Suppressor macrophage (primary cell): ENCODE measurements at places on chromosomes 16 and 17.
A peak's percentile ranks its signal among the peaks of the same experiment; 100 is the strongest.

- DNase-seq: no peak
Measured at GRCh38 chr16:3281222-3281820, 2.0 kb upstream of the ZNF263 start.

DNA sequence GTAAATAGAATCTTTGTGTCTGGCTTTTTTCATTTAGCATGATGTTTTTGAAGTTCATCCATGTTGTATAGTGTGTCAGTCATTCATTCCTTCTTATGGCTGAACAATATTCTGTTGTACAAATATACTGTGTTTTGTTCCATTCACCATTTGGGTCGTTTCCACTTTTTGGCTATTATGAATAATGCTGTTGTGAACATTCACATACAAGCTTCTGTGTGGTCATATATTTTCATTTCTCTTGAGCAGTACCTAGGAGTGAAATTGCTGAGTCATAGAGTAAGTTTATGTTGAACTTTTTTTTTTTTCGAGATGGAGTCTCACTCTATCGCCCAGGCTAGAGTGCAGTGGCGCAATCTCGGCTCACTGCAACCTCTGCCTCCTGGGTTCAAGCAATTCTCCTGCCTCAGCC, 32.3 kb upstream of the TAOK1 start:
- DNase-seq: no peak

- DNase-seq: no peak
Measured at GRCh38 chr17:17108451-17109049, 66.3 kb downstream of the MPRIP start.

DNA sequence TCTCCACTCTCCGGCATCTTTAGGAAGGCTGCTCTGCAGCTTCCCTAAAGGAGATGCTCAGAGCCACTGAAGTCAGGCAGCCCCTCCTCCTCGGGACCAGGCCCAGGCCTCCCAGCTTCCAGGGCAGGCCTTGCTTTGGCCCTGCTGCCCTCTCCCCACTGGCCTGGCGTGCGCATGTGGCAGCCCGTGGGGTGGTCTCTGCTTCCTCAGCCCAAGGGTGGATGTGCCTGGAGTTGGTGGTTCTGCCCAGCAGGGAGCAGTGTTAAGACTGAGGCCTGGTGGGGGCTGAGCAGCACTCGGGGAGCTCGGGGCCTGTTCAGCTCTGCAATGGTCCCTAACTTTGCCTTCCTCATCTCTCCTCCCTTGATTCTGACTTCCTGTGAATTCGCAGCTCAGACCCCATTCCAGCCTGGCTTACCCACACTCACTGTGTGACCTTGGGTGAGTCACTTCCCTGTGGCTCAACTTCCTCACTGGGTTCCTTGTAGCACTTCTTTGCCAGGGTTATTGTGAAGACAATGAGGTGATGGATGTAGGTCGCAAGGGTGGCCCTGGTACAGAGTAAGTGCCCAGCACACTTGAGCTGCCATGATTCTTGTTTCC, 63.2 kb downstream of the NKD1 start:
- peak; percentile 93 for DNase-seq

DNA sequence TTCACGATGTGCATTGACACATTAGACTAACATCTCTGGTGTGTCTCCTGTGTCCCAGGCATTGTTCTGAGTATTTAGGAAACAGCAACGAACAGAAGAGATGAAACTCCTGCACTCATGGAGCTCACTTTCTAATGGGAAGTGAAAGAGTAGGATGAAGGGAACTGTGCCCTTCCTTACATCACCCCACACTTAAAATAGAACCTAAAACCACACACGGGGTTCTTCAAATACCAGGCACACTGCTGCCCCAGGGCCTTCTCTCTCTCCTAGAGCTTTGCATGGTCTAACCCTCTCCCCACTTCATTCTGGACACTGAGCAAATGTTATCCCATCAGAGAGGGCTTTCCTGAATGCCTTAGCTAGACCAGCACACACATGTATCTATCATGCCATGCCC, 33.7 kb downstream of the TRIM25 start:
- peak; percentile 64 for DNase-seq

GRCh38 chr17:823501-823902, 41.3 kb downstream of the MRM3 start:
- no peak for DNase-seq

DNA sequence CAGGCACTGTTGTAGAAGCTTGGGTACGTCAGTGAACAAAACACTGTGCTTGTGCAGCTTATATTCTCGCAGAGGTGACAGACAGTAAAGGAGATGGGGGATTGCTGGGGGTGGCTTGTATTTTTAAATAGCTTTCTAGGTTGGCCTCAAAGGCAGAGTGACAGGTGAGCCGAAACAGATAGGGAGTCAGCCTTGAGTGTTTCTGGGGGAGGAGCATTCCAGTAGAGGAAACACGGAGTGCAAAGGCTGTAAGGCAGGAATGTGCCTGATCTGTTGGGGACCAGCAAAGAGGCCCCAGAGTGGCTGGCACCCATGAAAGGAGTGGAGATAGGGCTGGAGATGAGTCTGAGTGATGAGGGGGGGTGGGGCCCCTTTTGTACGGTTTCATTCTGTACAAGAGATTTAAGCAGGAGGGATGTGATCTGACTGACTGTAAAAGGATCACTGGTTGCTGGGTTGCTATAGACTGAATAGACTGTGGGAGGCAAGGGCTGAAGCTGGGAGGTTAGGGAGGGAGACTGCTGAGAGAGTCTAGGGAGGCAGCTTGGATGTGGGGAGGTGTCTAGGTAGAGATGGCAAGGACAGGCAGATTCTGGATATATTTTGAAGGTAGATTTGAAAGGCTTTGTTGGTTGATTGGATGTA, 15.2 kb downstream of the NUP93 start:
- DNase-seq: no peak
